NCI-H1436 treated with DMSO at 0.1 percent for 48 hours (cell line): ENCODE measurements at places on chromosomes 5 and 9.

DNA sequence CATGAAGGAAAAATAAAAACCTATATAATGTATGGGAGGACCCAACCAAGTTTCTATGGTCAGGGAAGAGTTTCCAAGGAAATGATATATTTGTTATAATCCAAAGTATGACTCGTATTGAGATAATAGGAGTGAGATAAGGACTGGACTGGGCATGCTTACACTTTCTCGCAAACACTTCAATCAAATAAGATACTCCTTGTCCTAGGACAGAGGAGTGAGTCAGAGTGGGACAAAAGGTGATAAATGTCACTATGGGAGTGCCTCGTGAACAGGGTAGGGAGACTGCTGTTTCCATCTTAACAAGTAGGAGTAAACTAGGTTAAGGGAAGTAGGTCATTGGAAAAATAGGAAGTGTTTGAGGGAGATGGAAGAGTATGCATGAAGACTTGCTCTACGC lies 47.2 kb downstream of the MACIR start:
- no peak for DNase-seq

DNA sequence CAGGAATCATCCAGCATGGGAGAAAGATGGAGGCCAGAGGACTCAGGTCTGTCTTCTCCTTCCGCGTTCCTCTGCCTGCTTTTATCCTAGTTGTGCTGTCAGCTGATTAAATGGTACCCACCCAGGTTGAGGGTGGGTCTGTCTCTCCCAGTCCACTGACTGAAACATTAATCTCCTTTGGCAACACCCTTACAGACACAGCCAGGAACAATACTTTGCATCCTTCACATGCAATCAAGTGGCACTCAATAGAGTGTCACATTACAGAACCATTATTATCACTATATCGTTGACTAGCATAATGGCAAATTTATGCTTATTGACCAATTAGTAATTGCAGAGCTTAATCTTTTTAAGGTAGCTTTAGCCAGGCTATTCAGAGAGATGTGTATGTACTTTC lies 64.8 kb downstream of the UNC13B start:
- DNase-seq: peak; percentile 8

- peak; percentile 59 for DNase-seq
Measured at GRCh38 chr9:81814794-81815464, 113.3 kb upstream of the SPATA31D4 start.

DNA sequence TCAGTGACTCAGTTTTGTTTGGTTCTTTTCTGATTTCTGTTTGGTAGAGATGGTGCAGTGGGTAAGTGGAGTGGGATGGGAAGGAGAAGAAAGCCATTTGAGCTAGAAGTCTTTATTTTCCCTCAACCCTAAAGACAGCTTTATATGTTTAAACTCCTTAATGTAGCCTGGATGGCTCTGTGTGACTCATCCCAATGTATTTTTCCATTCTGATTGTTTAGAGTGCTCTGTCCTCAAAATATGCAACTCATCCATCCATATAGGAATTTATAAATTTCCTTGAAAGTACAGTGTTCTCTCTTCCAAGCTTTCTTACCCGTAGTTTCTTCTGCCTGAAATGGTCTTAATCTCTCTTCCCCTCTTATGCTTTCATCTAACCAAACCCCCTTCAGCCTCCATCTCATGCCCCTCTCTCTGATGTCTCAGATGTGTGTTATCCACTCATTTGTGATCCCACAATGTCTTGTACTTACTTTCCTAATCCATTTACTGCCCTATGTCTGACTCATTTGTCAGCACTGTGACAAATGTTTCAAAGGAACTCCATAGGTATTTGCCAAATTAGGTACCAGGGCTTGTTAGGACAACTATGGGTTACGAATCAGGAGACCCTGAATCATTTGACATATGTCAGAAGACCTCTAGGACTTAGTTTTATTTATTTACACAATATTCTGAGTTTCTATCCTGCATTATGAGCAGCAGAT lies 217.5 kb upstream of the SGCD start:
- no peak for DNase-seq

DNA sequence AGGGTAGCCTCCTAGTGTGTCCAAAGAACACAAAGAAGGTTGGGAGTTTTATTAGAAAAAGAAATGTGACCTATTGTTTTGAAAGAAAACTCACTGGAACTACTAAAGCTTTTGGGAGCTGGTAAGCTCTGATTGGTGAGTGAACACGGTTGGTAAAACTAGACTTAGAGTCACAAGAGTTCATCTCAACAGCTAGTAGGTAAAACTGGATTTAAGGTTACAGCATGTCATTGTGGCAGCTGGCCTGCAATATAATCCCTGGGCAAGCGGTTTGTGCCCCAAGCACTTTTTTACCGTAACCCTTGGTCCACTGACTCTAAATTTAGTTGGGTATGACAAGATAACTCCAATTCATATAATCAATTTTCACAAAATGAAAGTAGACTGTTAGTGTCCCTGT lies 47.4 kb downstream of the UBAP2 start:
- no peak for DNase-seq

- no peak for DNase-seq
Measured at GRCh38 chr9:136644593-136645351, 17.9 kb upstream of the EGFL7 start.

- DNase-seq: no peak
Measured at GRCh38 chr9:123605286-123605685, 249.3 kb downstream of the CRB2 start.

DNA sequence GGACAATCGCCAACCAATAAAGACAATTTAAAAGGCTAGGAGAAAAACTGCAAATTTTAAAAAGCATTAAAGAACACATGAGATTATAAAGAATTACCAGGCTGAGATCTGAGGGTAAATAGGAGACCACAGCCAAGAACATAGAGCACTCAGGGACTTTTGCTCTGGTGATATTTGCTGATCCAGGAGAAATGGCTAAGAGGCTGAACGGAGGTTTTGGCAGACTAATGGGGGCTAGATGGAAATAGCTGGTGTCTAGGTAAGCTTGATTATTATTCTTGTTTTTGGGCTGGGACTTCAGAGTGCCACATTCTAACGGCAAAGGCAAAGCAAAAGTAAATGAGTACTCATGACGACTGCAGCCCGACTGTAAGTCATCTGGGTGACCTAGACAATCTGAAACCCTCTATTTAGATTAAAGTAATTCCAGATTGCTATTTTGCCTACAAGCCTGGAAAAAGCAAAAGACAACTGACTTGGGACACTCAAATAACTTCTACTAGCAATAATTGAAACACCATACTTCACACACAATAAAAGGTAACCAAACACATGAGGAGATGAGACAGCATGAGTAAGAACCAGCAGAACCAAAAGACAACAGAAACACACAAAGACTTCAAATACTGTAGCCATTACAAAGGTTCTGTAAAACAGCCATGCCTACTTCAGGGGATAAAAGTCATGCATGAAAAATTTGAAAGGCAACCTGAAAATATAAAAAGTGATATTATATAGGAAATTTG lies 68.8 kb downstream of the JAKMIP2 start:
- no peak for DNase-seq

DNA sequence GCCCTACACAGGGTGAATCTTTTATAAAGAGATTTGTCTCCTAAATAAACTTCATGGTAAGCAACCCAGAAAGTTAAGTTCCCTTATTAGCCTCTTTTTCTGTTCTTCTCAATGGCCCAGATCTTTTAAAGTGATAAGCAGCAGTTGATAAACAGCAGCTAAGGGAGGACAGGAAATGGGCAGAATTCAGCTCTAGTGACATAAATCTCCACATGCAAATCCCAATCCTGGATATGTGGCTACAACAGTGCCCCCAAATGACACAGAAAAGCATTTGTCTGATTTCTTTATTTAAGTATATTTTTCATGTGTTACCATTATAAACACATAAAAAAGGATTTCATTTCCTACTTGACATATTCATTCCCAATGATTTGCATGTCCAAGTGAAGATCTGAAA lies 199.0 kb downstream of the DTWD2 start:
- DNase-seq: no peak

GRCh38 chr9:82488313-82489200 lies 500.0 kb downstream of the SPATA31D1 start:
- DNase-seq: no peak

GRCh38 chr9:18126831-18127498 lies 347.0 kb upstream of the ADAMTSL1 start:
- no peak for DNase-seq

- no peak for DNase-seq
Measured at GRCh38 chr5:1736889-1737711, 62.5 kb downstream of the MRPL36 start.

DNA sequence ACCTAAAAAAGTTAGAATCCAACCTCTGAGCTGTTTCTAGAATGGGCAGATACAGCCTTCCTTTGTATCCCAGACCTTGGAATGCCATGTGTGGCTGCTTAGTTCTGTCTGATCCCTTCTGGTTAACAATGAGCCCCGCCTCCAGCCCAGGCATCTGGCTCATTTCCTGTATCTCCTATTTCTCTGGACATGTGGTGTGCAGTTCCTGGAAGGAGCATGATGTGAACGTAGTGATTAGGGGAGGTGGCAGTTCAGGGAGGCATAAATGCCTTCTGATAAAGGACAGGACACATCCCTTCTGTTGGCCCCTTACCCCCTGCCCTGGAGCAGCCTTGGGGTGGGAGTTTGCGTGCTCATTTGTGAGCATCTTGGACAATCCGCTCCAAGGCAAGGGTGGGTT lies 243.0 kb downstream of the ZSWIM6 start:
- DNase-seq: no peak

GRCh38 chr5:9094582-9094981 lies 451.3 kb downstream of the SEMA5A start:
- DNase-seq: no peak

- no peak for DNase-seq
Measured at GRCh38 chr5:36442796-36443195, 141.1 kb upstream of the RANBP3L start.

DNA sequence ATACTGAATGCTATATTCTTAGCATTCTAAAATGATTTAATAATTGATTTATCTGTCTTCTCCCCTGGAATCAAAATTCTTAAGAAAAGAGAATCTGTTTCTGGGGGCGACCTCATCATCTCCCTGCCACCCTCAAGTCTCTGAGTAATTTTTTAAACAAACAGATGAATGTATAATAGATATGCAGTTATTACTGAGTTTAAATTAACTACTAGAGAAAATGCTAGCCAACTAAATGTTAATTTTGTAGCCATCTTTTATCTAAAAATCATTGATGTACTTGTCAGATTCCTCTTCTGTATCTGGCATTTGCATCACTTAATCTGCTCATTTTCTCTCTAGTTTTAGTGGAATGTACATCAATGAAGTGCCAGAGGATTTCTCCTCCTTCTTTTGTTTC lies 87.5 kb downstream of the ERBIN start:
- DNase-seq: no peak

GRCh38 chr5:93612855-93613243 lies 29.8 kb downstream of the NR2F1 start:
- no peak for DNase-seq

GRCh38 chr5:8868283-8868682 lies 677.6 kb downstream of the SEMA5A start:
- DNase-seq: no peak

GRCh38 chr5:94906750-94907149 lies 288.3 kb downstream of the SLF1 start:
- no peak for DNase-seq

GRCh38 chr5:161305601-161306000 lies 240.9 kb downstream of the GABRB2 start:
- DNase-seq: no peak

- no peak for DNase-seq
Measured at GRCh38 chr9:137764171-137764671, 113.4 kb upstream of the CACNA1B start.
